Bronchial smooth muscle cell (primary cell): ENCODE measurements at places on chromosomes 3 and 15. TPM values are rescaled to one million over a fixed set of nuclear protein-coding genes. Genes with fewer than 3 reads are reported as not detected.

GOLGA8T gene
- under 0.01 and 0.17 TPM in 2 replicates for total RNA-seq

VWA5B2 gene
- total RNA-seq, result not detected in 2 replicates

MUC20 gene
- 0.60 and 0.95 TPM in 2 replicates for total RNA-seq

MUC13 gene
- total RNA-seq, result not detected in 2 replicates

TRAT1 gene
- total RNA-seq, result not detected in 2 replicates

GADL1 gene
- 1.1 and 1.9 TPM in 2 replicates for total RNA-seq

ESYT3 gene
- 0.16 TPM in 1 of 2 replicates, not detected in the other for total RNA-seq

NUP210 gene
- total RNA-seq, result 0.09 TPM in 1 of 2 replicates, not detected in the other

RHOV gene
- 0.16 TPM in 1 of 2 replicates, not detected in the other for total RNA-seq

GOLGA6L7 gene
- total RNA-seq, result not detected in 2 replicates

RARB gene
- total RNA-seq, result 3.1 and 11.7 TPM in 2 replicates

CCDC39 gene
- total RNA-seq, result under 0.01 and 0.52 TPM in 2 replicates

SH2D7 gene
- not detected in 2 replicates for total RNA-seq

TJP1 gene
- total RNA-seq, result 30.8 and 37.8 TPM in 2 replicates

GABPB1 gene
- 22.1 and 39.9 TPM in 2 replicates for total RNA-seq

TIMP4 gene
- total RNA-seq, result 12.0 and 17.2 TPM in 2 replicates

DNAH12 gene
- total RNA-seq, result under 0.01 TPM in 2 replicates

C3orf20 gene
- not detected in 2 replicates for total RNA-seq

ARHGEF26 gene
- 0.09 and 0.95 TPM in 2 replicates for total RNA-seq

CCDC54 gene
- not detected in 2 replicates for total RNA-seq

CELSR3 gene
- total RNA-seq, result 0.52 and 1.1 TPM in 2 replicates
